ENCODE measurements at places on chromosomes 1 and 21. TPM values are rescaled to one million over a fixed set of nuclear protein-coding genes. Genes with fewer than 3 reads are reported as not detected.

The ACTL8 gene
- total RNA-seq = 0.37 TPM

The LCA5L gene
- total RNA-seq = 1.5 TPM

The HAO2 gene
- total RNA-seq = not detected

The OR2L5 gene
- total RNA-seq = not detected

The CGN gene
- not detected for total RNA-seq

The MYOG gene
- not detected for total RNA-seq

The LCE3B gene
- total RNA-seq = not detected

The OR2T35 gene
- total RNA-seq = not detected

The PLA2G2A gene
- not detected for total RNA-seq

The TMPRSS2 gene
- total RNA-seq = not detected

The PAPPA2 gene
- total RNA-seq = 2.2 TPM

The SPRR3 gene
- not detected for total RNA-seq

The FCRL5 gene
- not detected for total RNA-seq

The AVPR1B gene
- not detected for total RNA-seq

The TRNP1 gene
- total RNA-seq = 23.9 TPM

The TNFAIP8L2 gene
- not detected for total RNA-seq

The SLC44A3 gene
- 0.37 TPM for total RNA-seq

The PM20D1 gene
- total RNA-seq = not detected

The RNF186 gene
- total RNA-seq = not detected

The TFF3 gene
- total RNA-seq = 0.37 TPM

The ALG14 gene
- 2.9 TPM for total RNA-seq

The PTPN7 gene
- not detected for total RNA-seq

The DNAJC6 gene
- total RNA-seq = 1.6 TPM

The ADGRL4 gene
- total RNA-seq = 37.3 TPM

The BLACAT1 gene
- under 0.01 TPM for total RNA-seq

Measured in subcutaneous preadipocyte (primary cell).